ENCODE measurements at places on chromosomes 7 and 10.

- DNase-seq: no peak
Observed at GRCh38 chr10:97601268-97602215, 12.0 kb downstream of the C10orf62 start.

- no peak for DNase-seq
Observed at GRCh38 chr7:26633557-26633956, 230.8 kb downstream of the SKAP2 start.

GRCh38 chr7:54215424-54215823 lies 326.8 kb upstream of the VSTM2A start:
- no peak for DNase-seq

DNA sequence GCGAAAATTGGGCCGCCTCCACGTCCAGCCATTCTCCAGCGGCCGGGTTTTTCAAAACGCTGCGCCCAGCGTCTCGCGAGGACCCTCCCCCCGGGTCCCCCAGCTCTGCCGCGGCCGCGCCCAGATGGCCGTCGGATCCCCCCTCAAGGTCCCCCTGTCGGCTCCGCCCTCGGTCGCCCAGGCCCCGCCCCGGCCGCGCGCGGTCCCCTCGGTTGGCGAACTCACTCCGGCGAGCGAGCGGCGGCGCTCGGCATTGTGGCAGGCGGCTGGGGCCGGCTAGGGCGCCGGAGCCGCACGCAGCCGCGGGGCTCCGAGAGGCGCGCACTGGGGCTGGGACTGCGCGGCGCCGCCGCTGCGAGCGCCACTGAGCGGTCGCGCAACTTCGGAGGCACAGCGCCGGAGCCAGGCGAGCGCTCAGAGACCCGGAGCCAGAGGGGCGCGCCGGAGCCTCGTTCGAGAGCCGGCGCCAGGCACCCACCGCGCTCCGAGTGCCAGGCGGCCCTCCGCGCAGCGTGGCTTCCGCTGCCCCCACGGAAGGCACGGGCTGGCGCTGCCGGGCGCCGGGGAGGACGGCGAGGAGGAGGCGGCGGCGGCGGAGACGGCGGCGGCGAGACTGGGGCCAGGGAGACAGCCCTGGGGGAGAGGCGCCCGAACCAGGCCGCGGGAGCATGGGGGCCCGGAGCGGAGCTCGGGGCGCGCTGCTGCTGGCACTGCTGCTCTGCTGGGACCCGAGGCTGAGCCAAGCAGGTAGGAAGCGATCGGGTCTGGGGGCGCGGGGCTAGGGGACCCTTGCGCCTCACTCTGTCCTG lies at the start of gene UNC5B:
Gene UNC5B, plus strand, starts transcription at position 253 of the 809 bp plus-strand sequence. Its CDS starts 416 bp downstream, at position 669.
- DNase-seq: no peak

GRCh38 chr7:158508802-158509385 lies 78.7 kb downstream of the PTPRN2 start:
- DNase-seq: no peak

DNA sequence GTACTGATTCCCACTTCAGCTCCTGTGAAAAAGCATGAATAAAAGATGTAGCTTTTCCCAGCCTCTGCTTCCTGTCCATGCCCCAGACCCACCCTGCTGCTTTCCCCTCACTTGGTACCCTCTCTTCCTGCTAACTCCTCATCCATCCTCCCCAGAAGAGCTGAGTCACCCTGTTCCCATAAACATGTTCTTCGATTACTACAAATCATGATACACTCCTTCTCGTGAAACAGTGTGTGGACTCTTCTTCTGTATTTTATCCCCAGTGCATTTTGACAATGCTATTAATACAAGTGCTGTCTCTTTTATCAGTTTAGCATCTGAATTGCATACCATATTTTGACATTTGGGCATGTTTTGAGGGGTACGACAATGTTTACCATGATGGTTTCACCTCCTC lies 45.8 kb upstream of the SORBS1 start:
- DNase-seq: no peak

GRCh38 chr7:35700333-35700732 lies 5.4 kb upstream of the HERPUD2 start:
- DNase-seq: no peak

GRCh38 chr7:124295289-124295688 lies 262.4 kb upstream of the TMEM229A start:
- no peak for DNase-seq

GRCh38 chr10:33252324-33252723 lies 82.1 kb downstream of the NRP1 start:
- no peak for DNase-seq

GRCh38 chr7:14398526-14398925 lies 409.1 kb upstream of the ETV1 start:
- no peak for DNase-seq

DNA sequence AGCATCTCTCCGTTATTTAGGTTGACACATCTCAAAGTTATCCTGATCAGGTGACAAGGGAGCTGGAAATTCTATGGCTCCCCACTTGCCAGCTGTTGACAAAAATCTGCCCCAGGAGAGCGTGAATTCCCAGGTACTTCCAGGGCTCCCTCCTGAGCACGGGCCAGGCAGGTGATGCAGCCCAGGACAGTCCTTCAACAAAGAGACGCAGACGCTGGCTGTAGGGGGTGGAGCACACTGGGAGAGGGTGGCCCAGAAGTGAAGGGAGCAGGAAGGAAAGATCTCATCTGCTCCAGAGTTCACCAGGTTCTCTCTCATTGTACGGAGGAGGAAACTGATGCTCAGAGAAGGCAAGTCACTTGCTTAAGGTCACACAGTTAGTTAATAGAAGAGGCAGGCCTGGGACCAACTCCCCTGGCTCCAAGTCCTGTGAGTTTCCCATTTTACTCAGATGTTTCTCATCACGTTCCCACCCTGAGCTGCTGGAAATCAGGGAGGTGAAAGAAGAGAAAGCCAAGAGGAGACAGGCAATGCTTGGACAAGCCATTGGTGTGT lies 41.0 kb upstream of the CHST3 start:
- no peak for DNase-seq

DNA sequence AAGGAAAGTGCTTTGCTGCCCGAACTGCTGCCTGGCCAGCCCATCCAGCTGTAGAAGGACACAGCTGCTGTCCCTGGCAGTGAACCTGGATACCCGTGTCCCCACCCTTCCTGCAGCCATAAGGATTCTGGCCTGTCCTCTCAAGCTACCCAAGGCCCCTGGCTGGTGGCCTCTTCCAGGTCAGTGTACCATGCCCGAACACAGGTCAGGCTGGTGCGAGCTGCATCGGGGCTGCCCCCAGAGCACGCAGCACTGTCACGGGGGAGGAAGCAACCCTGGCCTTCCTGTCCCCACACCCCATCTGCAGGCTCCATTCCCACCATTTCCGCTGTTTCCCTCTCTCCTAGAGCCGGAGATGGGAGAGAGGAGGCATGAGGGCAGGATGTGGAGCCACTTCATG lies 30.5 kb upstream of the PWWP2B start:
- no peak for DNase-seq

- no peak for DNase-seq
Observed at GRCh38 chr7:64774204-64774842, 19.9 kb upstream of the ZNF138 start.

DNA sequence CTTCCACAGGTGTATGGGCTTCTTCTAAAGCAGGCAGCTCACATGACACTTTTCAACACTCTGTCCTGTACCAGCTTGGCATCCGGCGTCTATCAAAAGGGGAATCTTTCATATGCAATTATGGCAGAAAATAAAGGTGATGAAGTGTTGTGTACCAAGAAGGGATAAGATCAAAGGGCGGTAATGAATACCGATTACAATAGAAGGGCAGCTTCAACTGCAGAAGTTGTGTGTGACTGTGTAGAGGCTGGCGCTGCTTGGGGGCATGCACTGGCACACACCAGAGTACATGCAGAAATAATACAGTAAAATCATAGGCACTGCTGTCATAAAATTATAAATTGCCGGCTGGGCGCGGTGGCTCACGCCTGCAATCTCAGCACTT lies 744.7 kb downstream of the LRMDA start:
- DNase-seq: no peak

DNA sequence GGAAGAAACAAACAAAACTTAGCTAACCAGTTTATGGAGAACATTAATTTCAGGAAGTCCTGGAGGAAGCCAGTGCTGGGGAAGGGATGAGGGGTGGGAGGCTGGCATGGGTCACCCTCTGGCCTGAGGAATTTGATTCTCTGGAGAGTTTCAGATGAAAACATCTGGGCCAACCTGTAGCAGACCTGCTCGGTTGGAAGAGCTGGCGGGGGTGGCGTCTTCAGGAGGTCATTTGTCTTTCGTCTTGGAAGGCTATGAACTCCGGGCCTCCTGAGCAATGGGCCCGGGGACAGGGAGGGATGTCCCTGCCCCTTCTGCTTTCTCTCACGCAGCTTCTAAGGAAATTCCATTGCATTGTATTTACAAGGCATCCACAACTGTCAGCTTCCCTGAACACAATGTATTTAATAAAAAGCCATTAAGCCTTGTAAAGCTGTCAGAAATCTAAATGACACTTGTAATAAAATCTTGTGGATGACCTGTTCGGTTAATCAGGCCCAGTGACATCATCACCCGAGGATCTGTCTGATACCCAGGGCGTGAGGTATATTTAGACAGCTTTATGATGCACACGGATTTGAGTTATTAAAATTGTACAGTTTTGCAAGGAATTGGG lies 250.5 kb downstream of the RAB11FIP2 start:
- no peak for DNase-seq

DNA sequence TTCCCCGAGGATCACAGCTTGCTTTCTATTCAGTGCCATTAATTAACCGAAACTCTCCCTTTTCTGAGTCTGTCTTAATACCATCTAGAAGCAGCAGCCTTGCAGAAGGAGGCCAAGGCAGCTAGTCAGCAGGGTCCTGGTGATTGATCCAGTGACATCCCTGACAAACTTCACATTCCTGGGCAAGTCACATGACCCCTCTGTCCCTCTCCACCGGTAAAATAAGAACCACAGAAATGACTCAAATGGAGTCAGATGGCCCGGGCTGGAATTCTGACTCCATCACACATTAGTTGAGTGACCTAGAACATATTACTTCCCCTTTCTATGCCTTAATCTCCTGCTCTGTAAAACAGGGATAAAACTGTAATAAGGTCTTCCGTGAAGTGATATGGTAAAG lies 17.2 kb upstream of the ACSL5 start:
- DNase-seq: no peak

- no peak for DNase-seq
Observed at GRCh38 chr10:71970331-71970730, 6.1 kb downstream of the CHST3 start.

DNA sequence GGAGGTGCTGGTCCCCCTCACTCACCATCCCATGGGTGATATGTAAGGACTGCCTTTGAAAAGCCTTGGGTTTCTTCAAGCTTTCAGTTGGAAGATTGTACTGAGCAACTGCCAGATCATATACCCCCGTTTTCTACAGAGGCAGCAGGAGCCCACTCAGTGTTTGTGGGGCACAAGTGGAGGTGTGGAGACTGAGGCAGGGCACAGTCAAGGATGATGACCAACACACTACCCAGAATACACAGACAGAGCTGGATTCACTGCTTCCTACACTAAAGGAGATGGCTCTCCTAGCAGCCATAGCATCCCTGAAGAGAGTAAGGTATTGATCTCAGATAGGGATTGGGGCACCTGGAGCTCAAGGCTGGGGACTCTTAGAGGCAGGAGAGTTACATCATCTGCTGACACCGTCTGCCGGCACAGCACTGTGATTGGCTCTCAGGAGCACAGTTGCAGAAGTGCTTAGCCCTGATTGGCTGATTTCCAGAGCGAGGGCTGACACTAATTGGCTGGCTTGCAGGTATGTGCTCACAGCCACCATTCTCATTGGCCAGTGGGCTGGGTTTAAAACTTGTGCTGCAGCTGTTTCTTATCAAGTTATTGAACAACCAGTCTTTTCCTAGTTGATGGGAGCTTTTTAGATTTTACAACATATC lies 77.9 kb upstream of the PFKP start:
- DNase-seq: no peak

- no peak for DNase-seq
Observed at GRCh38 chr7:50663396-50664102, 98.3 kb upstream of the DDC start.

- DNase-seq: no peak
Observed at GRCh38 chr7:103622274-103622673, 176.3 kb upstream of the SLC26A5 start.

- DNase-seq: no peak
Observed at GRCh38 chr7:43873300-43873699, 4.0 kb upstream of the MRPS24 start.

DNA sequence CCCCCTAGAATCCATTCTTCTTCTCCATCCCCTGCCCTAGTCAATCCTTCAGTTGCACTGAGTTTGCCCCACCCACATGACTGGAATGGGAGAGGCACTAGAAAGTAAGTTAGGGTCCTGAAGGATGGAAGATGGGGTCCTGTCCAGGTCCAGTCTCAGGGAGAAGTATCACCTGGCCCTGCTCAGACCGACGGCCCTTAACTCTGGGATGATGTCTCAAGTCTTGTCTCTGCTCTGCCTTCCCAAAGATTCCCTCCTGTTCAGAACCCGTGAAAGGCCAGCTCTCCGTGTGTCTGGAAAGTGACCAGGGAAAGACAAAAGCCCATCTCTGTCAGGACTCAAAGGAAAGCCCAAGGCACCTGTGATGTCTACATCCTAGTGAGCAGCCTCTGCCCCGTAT lies 88.8 kb downstream of the OAT start:
- no peak for DNase-seq

DNA sequence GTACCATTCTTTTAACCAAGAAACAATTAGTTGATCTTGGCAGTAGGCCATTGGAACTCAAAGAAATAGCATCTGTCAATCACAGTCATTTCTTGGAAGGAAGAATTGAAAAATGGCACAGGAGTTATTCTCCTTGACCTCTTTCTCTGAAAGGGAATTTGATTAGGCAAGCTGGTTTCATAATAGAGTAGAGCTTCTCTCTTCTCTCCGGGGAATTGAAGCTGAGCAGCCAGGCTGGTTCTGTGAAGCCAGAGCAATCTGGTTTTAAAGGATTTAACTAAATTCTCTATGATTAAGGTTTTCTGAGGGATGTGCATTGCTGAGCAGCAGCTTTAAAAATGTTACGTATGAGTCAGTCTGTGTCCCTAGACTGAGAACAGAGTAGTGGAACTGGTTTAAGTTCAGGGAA lies 70.2 kb downstream of the AHCYL2 start:
- DNase-seq: no peak

DNA sequence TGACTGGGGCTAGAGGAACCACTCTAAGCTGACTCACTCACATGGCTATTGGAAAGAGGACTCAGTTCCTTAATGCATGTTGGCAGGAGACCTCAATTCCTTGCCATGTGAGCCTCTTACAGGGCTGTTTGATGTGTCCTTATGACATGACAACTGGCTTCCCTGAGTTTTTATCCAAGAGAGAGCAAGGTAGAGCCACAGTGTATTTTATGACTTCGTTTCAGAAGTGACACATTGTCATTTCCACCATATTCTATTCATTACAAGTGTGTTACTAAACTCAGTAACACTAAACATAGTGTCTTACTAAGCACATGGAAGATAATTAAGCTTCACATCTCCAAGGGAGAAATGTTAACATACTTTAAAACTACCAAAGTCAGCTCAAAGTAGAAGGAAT lies 98.2 kb downstream of the ZNF777 start:
- DNase-seq: no peak

DNA sequence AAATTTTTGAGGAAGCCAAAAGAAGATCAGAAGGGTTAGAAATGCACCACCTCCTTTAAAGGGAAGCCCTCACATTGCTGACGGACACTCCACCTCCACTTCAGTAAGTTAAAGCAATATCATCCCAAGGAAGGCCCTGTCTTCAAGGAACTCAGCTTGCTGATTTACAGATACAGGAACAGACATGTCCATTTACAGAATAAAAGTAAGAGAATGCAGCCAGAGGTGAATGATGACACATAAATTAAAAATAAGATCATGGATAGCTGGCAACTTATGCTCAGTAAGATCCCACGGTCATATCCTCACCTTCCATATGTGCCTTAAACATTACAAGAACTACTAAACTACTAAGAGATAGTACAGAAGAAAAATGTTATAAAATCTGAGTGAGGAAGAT lies 20.4 kb downstream of the GRB10 start:
- no peak for DNase-seq

- DNase-seq: no peak
Observed at GRCh38 chr10:32031920-32032319, 24.3 kb downstream of the KIF5B start.
